ENCODE measurements at places on chromosomes 1 and 21.

- no peak for DNase-seq
Observed at GRCh38 chr1:206723805-206724472, 39.2 kb downstream of the MAPKAPK2 start.

DNA sequence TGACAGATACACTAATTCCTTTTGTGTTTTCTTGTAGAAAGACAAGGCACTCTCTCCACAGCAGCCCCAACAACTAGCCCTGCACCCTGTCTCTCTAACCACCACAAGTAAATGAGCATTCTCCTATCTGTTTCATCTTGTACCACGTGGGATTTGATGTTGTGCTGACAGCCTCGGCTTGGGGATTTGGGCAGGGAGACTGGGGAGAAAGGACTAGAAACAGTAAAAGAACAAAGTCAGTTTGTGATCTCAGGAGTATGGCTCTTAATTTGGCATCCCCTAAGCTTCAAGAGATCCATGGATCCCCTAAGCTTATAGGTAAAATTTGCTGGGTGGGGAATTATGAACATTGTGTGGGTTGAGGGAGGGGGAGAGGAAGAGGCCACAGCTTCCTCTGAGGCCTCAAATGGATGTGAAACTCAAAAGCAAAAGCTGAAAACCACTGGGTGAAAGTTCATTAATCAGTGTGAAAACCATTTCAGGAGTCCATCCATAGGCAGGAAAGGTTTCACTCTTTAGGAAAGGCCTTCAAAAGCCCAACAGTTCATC is 3.1 kb downstream of the C1orf162 start:
- no peak for DNase-seq

- no peak for DNase-seq
Observed at GRCh38 chr1:9100471-9101043, 28.3 kb downstream of the GPR157 start.

DNA sequence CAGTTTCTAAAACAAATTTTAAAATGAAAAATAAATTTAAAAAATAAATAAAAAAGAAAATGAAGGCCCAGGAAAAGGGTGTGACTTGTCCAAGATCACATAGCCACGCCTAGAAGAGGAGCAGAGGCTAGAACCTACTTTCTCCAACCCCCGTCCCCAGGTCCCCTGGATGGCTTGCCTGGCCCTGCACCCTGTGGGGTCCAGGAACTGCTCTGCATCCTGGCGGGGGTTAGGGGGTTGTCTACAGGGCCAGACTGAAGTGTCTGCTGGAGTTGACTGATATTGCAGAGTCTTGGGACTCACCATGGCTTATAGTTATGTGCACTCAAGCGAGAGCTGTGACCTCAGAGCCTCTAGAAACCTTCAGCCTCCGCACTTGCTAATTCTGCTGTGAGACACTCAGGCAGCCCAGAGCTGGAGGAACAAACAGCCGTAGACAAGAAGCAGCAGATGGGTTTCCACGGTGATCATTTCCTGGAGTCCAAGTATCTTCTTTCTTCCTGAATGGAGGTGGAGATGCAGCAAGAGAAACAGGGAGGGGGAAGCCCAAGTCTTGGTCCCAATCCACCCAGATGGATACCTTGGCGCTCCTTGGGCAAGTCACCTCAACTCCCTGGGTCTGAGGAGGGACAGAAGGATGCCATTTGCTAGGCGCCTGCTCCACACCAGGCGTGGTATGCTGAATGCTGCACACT is 5.2 kb upstream of the EXTL1 start:
- DNase-seq, result no peak

DNA sequence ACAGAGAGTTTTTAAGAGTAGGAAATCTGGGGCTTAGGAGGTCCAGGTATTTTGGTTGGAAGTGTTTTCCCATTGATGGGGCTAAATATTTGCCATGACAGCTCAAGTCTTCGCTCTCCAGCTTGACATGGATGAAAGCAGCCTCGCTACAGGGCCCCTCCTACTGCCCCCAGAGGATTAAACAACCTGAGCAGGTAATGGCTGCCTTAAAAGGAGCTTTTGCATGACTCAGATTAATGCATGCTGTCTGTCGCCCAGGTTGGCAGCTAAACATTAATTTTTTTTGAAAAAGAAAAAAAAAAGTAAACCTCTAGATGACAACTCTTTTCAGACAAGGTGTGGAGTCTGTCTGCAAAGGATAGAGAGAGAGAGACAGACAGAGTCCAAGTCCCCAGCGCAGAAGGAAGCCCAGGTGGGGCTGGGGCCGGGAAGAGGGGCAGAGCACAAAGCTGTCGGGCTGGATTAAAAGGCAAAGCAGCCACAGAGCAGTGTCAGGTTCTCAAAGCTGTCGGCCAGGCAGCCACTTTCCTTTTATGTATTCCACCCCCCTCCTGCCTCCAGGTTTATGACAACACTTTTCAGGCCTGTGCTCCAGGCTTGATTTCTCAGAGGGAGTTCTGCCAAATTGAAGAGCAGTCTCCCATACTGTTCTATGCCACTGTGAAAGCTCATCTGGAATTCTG is 127.9 kb downstream of the CLIC6 start:
- DNase-seq, result no peak

GRCh38 chr1:87449348-87449963 is 120.8 kb downstream of the LMO4 start:
- peak; percentile 54 for DNase-seq

GRCh38 chr1:229161740-229162139 is 109.2 kb upstream of the RAB4A start:
- DNase-seq, result no peak

DNA sequence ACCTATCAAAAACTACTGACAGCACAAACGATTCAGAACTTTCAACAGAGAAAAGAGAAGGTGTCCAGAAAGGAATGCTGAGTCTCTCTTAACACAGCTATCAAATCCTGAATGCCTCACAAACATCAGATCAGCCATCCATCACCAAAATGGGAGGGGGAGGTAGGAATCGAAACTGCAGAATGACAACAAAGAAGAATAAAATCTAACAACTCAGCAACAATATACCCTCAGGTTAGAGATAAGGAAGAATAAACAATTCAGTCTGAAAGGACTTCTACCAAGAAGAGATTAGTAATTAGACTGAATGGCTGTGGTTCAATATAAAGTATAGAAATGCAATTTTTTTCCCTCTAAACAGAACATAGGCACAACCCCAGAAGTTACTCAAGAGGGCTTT is 94.4 kb downstream of the RERE start:
- no peak for DNase-seq

DNA sequence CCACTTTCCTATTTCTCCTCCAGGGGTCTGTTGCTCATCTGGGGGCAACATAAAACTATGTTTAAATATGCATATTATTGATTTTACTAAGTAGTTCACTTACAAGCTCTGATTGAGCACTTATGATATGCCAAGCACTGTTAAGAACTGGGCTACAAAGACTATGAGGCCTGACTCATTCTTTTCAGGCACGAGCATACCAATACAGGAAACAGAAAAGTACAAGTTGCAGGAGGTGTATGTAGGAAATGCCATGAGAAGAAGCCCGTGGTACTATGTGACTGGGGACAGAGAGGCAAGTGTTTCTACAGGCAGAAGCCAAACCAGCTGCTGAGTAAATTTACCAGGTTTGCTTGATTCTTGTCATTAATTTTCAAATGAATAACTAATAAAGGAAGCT is 120.4 kb upstream of the PTGFR start:
- DNase-seq, result no peak

GRCh38 chr1:65039508-65039907 is 73.2 kb upstream of the JAK1 start:
- DNase-seq, result no peak

DNA sequence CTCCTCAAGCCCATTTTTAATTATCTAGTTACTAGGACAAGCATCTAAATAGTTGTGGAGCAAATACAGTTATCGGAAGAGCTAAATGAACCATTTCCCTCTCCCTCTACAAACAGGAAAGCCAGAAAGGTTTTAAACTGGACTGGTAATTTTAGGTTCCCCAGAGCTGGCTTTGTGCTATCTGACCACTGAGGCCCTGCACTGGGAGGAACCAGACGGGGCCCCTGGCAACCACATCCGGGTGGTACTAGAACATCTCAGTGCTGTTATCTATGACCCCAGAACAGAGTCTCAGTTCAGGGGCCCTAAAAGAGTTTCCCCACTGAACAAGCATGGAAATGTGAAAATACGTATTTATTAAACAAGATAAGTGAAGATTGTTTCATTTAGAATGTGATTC is 7.7 kb upstream of the RSPH1 start:
- no peak for DNase-seq

All from mucosa of gallbladder (tissue), 1 donor.